WTC11 (cell line): ENCODE measurements at places on chromosomes 13 and 19.
A peak's percentile ranks its signal among the peaks of the same experiment; 100 is the strongest.

- DNase-seq: peak; percentile 63
These were observed 2.2 kb downstream of the LHFPL6 start for GRCh38 chr13:39600766-39601165.

GRCh38 chr19:54682306-54682856, 19.6 kb downstream of the LILRB4 start:
- no peak for DNase-seq

DNA sequence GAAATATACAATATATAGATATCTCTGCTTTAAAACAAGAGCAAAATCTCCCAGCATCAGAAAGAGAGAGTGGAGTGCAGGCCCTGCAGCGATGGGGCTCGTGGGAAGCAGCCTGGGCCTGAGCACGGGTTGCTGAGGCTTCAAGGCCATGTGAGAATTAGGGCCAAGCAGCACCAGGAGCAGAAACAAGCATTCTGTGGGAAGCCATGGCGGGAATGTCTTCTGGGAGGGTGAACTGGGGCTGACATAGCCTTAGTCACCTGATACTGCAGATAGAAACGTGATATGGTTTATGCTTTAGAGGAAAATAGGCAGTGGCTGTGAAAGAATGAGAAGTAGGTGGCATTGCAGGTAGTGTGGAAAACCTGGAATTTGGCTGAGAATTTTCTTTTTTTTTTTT, 472.3 kb downstream of the IRS2 start:
- no peak for DNase-seq

- DNase-seq: no peak
These were observed 34.5 kb downstream of the SHISA2 start for GRCh38 chr13:26017196-26017921.

GRCh38 chr19:18776736-18777135, 14.4 kb downstream of the COMP start:
- no peak for DNase-seq

DNA sequence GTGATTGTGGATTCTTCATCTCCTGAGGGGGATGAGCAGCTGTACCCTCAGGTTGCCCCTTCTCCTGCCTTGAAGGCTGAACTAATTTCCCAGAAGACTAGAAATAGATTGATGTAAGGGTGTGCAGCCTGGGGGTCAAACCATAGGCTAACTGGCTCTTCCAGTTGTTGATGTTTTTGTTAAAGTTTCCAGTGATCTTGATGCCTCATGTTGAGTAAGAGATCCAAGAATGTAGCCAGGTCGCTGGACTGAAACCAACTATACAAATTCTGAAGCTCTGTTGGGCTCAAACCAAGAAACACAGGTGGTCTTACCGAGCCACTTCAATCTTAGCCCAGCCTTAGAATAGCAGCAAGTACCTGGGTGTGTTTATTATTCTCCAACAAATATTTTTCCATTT, 391.8 kb downstream of the KLF5 start:
- DNase-seq: no peak

GRCh38 chr19:56823417-56823816, 17.1 kb downstream of the PEG3 start:
- DNase-seq: no peak

DNA sequence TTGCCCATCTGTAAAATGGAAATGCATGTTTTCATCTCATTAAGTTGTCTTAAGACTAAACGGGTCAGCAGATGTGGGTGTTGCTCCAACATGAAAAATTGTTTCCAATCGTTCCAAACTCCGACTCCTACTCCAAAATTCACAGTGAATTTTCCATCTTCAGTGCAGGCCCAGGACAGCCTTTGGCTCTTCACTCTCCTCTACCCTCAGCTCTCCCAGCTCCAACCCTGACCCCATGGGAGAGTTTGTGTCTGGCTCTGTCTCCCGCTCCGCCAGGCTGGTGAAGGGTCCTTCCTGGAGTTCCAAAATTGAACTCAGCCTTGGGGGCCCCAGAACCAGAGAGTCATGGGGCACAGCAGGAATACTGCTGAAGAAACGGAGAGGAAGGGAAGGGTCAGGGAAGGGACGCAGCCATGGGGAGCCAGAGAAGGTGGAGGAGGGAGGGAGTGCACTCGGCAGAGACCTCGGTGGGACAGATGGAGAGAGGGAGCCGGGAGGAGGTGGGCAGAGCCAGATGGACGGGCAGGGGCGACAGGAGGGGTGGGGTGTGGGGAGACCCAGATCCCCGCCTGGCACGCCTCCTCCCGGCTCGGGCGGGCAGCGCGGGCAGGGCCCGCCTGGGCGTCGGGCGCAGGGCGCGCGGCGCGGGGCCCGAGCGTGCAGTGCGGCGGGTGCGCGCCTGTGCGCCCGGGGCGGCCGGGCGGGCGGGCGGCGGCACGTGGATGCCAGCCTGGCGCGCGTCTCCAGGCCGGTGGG, 45.6 kb downstream of the CELF5 start:
- DNase-seq: no peak

DNA sequence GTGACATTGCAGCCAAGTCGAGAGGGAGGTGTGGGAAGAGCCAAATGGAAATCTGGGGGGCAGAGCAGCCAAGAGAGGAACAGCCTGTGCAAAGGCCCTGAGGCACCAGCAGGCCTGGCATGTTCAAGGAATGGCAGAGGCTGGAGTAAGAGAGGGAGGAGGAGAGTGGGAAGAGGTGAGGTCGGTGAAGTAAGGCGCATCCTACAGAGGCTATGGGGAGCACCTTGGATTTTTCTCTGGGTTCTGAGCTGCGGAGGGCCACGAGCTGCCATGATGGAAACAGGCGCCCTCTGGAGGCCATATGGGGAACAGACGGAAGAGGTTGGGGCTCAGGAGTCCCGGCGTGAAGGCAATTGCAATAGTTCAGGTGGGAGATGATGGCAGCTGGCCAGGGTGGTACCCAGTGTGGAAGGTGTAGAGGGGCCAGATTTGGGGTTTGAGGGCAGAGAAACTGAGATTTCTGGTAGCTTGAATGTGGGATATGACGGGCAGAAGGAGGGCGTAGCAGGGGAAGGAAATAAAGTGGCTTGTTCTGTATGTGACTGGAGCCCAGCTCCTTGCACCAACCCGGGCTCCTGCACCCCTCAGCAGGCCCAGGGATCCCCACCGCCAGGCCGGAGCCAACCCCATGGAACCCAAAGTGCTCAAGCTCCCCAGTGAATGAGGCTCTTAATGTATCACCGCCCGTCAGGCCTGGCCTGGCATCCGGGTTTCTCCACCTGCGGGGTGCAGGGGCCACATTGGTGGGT, 20.5 kb upstream of the STRN4 start:
- peak; percentile 78 for DNase-seq

GRCh38 chr19:6693056-6693471, 23.1 kb upstream of the TNFSF14 start:
- no peak for DNase-seq

- DNase-seq: no peak
These were observed 1.8 kb upstream of the CTXN1 start for GRCh38 chr19:7927605-7928333.

DNA sequence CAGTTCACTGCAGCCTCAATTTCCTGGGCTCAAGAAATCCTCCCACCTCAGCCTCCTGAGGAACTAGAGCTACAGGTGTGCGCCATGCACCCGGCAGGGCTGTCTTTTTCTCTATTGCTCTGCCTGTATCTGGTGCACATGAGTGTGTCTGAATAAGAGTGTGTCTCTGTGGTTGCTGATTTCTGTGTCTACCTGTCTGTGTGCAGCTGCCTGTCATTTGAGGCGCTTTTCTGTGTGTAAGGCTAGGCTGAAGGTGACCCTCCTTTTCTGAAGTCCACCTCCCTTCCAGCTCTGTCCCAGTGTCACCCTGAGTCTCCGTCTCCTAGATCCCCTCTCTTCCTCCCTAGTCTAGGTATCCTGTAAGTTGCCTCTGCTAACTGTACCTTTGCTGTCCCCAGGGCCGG, 1.5 kb upstream of the PRR12 start:
- no peak for DNase-seq

- no peak for DNase-seq
These were observed 1.2 kb upstream of the P2RY11 start for GRCh38 chr19:10110076-10110971.

GRCh38 chr13:21883713-21884112, 212.8 kb downstream of the FGF9 start:
- no peak for DNase-seq

DNA sequence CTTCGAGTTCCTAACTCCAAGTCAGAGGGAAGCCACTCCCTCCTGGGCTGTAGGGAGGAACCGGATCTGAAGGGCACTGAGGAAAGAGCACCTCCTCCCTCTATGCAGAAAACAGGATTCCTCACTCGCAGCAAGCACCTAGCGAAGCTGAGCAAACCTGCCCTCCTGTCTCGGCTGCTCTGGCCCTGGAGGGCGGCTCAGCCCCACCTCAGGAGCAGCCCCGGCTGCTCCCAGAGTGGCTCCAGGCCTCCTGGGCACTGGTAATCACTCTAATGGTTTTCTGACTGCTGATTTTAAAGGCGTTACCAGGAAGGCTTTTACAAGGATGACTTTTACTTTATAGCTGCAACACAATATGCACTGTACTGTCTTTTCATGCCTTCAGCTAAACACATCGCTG, 312.5 kb downstream of the TEX29 start:
- DNase-seq: peak; percentile 61

GRCh38 chr13:31179754-31180153, 18.1 kb upstream of the HSPH1 start:
- no peak for DNase-seq

DNA sequence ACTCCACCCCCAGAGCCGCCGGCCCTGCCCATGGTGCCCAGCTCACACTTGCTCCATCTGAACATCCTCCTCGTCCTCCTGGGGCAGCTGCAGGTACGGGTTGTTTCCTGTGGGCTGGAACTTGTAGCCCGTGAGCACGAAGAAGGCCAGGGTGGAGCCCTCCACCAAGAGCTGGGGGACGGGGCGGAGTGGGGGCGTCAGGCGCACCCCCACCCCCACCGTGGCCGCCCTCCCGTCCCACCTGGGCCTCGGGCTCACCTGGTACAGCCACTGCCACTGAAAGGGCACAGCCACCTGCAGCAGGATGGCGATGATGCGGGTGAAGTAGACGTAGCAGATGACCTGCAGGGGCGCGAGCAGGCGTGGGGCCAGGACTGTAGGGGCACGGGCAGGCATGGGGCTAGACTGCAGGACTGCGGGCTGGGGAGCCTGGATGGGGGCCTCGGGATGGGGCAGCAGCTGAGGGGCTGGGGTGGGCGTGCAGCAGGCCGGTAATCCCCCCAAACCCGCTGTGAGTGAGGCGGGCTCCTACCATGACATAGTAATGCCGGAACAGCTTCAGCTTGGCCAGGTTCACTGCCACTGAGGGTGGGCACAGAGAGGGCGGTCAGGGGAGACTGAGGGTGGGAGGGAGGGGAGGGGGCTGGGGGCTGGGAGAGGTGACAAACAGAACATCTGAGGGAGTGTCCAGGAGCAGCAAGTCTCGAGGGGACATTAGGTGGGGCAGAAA, 6.3 kb downstream of the GPR108 start:
- DNase-seq: no peak

DNA sequence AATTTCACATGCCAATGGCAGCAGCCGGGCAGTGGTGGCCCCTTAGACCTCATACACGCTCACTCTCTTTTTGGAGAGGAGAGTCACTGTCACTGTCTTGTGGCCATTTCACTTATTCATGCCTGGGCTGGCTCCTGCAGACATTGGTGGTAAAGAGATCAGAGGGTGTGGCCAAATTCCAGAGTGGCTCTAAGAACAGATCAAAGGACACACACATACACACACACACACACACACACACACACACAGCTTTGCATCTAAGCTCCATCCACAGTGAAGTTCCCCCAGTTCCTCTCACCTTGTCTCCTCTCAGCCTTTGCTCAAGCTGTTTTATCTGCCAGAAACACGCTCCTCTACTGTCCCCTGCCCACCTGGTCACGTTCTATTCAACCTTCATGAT, 46.5 kb upstream of the KPNA3 start:
- DNase-seq: no peak

DNA sequence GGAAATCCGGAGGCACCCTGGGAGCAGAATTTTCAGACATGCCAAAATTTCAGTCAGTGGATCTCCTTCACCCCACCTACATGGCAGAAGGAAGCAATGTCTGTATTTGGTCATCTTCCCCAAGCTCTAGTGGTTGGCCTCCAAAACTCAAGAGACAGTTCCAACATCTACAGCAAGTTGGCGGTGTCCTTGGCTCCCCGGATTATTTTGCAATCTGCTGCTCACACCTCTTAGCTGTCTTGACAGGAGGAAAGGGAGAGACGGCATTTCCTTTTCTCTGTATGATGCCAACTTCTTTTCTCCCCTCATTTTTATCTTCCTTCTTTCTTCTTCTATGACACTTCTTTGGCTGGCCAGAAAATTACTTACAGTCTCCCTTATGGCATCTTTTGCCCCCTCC, 159.9 kb downstream of the SUCLA2 start:
- DNase-seq: no peak

- DNase-seq: no peak
These were observed 6.4 kb downstream of the ALDH16A1 start for GRCh38 chr19:49459388-49459787.

DNA sequence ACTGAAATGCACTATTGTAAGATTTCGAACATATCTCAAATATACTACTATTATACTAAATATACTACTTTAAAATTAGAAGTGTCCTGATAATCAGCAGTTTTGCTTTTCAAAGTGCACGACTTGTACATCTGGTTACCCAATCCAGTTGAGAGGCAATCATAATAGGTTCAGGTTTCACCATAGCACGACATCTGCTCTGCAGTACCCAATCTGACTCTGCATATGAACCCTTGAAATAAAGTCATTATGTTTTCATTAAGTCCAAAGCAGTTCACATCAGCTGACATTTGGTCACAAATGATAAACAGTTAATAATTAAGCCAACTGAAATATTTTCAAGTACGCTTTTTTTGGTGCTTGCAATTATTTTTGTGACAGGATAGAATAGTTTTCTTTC, 90.6 kb downstream of the PCDH9 start:
- DNase-seq: no peak

DNA sequence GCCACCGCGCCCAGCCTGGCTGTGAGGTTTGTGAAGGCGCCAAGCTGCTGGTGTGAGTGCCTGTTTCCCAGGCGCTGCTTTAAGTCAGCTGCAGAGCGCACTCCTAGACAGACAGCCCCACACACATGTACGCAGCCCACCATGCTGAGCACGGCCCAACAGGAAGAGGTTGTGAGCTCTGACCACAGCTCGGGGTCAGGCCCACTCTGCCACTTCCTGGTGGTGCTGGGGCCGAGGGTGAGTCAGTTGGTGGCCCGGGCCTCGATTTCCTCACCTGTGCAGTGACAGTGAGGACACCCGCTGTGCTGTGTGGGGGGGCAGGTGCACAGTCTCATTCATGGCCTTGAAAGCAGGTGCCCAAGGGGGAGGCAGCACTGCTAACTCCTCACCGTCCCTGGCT, 106.7 kb downstream of the KDM4B start:
- DNase-seq: no peak

GRCh38 chr19:58166708-58167280, 16.1 kb upstream of the ZNF274 start:
- DNase-seq: no peak

GRCh38 chr19:10305139-10305806, 4.3 kb downstream of the ZGLP1 start:
- no peak for DNase-seq
